ENCODE measurements at places on chromosomes 13 and 19.

DNA sequence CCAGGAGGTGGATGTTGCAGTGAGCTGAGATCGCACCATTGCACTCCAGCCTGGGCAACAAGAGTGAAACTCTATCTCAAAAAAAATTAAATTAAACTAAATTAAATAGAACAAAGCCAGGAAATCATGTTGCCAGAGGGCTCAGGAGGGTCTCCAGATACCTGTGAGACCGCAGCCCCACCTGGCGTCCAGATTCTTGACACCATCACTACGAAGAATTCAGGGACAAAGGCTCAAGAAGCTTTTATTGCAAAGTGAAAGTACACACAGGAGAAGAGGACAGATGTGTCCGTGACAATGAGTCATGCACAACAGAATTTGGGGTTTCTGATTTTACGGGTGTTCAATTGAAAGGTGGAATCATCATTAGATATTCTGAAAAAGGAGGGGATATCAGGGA is 76.6 kb downstream of the STOML3 start:
- no peak for DNase-seq

- DNase-seq = no peak
These were observed 1078.9 kb downstream of the SLITRK1 start for GRCh38 chr13:82803341-82803740.

GRCh38 chr13:110388108-110388943 is 81.2 kb downstream of the COL4A2 start:
- no peak for DNase-seq

DNA sequence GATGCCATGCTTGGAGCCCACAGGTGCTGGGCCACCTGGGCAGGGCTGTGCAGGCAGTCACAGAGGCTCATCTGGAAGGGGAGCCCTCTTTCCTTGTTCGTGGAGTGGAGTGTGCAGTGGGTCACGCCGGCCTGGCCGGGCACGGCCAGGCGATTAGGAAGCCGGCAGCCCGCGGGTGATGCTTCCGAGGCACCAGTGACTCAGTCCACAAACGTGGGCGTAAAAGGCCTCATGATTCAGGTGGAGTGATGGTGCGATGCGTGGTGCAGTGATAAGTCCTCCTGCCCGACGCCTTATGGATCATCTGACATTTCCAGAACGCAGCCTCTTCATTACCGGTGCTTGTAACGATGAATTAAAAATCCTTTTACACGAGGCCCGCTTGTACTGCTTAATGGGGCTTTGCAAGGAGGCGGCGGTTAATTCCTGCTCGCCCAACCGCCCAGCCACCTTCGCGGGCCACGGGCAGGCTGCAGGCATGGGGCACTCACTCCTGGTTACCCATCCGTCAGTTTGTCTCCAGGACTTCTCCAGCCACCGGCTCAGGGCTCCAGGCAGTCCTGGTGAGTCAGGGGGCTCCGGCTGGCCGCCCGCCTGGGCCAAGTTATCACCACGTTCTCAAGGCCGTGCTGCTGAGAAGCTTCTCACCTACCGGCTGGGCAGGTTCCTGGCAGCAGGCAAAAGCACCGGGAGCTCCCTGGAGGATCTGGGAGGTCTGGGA is 172.4 kb downstream of the KDM4B start:
- no peak for DNase-seq

- no peak for DNase-seq
These were observed 47.8 kb upstream of the KPNA3 start for GRCh38 chr13:49840266-49840665.

DNA sequence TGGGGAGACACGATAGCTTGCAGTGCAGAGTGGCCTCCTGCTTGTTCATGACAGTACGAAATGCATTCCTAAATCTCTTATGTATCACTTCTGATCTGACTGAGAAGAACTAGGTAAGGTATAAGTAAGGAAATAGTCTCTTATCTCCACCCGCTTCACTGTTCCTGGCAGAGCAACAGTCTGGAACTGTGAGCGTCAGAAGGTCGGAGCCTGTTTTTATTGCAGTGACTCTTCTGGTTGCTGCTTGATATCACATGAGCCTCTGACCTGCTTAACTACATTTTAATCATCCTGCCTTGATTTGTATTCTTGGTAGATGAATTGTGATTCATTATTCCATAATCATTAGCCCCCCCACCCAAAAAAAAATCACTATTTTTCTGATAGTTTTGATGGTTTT is 69.0 kb downstream of the COL4A2 start:
- no peak for DNase-seq

- DNase-seq = no peak
These were observed 114.8 kb downstream of the KATNAL1 start for GRCh38 chr13:30192320-30193093.

DNA sequence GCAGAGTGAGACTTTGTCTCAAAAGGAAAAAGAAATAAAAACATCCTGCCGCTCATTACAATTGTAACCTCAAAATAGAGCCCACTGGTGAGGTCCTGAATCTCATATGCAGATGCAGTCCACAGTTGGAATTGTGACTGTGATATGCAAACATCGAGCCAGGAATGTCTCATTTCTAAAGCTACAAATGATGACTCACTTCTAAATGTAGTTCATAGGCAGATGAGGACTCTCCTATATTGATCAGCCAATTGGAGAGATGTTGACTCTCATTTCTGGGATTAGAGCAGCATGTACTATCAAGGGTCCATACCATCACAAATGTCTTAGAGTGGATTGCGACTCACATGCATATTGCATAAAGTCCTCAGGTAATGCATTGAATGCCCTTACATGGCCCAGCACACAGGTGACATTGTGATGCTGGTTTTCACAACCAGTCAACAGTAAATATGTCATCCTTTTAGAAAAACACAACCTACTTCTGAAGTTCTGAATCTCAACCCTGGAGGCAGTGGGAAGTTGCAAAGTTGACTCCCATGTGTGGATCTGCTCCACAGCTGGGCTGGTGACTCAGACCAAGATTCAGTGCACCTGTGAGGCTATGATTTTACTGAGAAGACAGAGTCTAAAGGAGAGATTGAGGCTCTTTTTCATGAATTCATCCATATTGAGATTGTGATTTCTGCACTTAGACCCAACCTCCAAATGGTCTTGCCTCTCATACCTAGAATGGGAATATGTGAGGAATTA is 16.9 kb upstream of the ZNF254 start:
- no peak for DNase-seq

- DNase-seq = no peak
These were observed 472.4 kb downstream of the DCT start for GRCh38 chr13:94007072-94007471.

GRCh38 chr19:10095948-10096614 is 6.4 kb downstream of the ANGPTL6 start:
- DNase-seq = peak; percentile 97

DNA sequence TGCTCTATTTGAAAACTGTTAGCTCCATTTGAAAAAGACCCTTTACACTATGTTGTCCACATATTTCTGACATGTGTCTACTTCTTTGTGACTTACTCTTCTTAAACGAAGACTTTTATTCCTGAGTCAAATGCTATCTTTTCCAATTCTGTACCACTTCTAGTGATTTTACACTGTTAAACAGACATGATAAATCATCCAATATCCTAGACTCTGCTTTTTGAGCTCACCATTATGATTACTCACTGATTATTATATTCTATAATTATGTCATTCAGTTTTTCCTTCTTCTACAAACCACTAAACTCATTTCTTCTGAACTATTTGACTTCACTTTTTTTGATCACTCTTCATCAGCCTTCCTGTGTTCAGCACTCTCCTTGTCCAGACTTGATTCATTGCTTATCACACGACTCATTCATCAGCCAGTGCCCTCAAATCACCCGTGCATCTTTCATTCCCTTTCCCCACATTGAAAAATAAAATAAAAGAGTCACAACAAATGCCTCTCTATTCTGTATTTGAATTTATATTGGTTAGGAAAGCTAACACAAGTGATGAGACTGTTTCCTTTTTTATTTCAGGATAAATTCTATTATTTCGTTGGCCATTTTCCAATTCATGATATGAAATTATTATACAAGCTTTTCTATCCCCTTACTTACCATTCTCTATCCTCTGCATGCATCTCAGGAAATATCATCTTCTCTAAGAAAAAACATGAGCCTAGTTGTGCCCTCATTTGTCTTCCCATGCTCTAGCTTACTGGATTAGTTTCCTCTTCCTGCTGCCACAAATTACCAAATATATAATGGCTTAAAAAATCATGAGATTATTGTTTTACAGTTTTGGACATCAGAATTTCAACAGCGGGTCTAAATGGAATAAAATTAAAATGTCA is 1482.1 kb upstream of the MIR17HG start:
- DNase-seq = no peak

DNA sequence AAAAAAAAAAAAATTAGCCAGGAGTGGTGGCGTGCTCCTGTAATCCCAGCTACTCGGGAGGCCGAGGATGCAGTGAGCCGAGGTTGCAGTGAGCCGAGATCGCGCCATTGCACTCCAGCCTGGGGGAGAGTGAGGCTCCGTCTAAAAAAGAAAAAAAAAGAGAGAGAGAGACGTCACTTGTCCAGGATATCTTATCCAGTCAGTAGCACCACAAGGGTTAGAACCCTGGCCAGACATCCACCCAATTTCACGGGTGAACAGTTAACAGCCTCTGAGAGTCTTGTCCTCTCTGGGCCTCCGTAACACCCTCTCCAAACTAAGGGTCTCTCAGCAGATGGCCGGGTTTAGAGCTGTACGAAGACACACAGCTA is 917 bp upstream of the CLPTM1 start:
- DNase-seq = no peak

DNA sequence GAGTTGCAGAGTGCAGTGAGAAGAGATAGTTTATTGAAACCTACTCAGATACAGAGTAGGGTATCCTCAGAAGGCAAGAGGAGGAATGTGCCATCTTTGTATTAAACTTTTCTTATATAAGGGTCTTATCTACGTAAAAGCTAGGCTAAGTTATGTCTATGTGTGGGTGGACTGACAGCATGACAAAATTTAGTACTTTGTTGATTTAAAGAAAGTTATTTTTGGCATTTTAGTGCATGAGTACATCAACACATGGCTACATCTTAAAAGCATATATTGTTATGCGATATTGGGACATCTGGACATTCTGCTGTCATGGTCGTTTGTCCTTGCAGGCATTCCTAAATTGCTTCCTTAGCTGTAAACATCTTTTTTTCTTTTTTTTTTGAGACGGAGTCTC is 19.0 kb upstream of the ATP8A2 start:
- no peak for DNase-seq

DNA sequence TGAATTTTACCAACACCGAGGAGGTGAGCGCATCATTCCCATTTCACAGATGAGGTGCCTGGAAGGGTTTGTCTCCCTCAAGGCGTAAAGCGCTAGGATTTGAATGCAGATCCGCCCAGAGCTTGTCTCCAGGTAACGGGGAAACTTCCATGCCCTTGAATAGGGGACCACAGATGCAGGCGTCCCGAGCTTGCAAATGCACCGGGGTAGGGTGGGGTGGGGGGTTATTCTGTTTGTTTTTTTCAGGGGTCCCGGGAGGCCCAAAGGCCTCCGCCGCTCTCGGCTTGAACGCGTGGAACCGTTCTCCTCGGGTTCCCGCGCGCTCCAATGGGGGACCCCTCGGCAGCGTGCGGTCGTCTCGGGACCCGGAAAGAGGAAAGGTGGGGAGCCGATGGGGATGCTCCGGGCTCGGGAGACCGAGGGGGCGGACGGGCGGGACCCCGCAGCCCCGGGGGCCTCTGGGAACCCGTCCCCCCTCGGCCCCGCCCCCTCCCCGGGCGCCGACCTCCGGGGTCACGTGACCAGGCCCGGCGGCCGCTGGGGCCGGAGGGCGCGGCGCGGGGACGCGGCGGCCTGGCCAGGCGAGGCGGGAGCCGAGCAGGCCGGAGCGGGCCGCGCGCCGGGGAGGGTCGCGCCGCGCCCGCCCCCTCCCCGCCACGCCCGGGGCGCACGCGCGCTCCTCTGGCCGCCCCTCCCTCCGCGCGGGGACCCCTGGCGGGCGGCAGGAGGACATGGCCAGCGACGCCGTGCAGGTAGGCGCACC is at the start of gene PKN1:
Gene PKN1 (plus strand): TSS at position 516 of the 763 bp plus-strand sequence. CDS start 216 bp downstream, at position 732.
- no peak for DNase-seq

GRCh38 chr13:40187324-40187795 is 479.1 kb downstream of the FOXO1 start:
- no peak for DNase-seq

DNA sequence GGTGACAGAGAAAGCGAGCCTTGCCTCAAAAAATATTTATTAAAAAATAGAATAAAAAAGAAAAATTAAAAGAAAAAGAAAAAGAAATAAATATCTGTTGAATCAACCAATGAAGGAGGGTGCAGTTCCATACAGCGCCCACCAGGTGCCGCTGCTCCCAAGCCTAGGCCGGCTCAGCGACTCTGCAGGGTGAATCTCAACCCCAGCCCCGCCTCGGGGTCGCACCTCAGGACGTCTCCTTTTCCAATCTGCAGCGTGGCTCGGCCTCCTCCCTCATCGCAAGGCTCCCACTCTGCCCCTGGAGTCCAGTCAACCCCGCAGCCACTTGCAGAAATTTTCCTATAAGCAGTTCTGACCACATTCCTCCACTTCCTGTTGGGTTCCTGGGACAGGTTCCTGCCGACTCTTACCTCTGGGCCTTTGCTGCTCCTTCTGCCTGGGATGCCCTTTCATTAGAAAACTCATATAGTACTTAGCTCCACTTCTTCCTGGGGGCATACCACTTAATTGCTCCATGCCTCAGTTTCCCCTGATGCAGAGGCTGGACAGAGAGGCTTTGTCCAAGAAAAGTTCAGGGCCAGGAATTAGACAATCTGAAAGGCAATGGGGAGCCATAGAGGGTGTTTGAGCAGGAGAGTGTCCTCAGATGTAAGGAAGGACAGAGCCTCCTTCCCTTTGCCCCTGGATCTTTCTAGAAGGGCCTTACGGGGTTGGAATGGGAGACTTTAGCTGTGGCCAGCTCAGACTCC is 24.3 kb downstream of the NFILZ start:
- peak; percentile 61 for DNase-seq

DNA sequence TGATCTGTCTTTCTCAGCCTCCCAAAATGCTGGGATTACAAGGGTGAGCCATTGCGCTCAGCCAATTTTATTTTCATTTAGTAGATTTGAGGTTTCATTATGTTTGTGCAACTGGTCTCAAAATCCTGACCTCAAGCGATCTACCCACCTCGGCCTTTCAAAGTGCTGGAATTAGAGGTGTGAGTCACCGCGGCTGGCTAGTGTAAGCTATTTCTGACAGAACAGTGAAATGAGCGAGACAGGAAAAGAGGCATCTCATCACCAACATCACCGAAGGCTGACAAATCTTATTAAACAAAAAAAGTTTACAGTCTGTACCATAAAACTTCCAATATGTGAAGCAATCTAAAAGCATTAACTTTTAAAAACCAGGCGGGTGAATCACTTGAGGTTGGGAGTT is 12.2 kb upstream of the ZNF888 start:
- DNase-seq = no peak

DNA sequence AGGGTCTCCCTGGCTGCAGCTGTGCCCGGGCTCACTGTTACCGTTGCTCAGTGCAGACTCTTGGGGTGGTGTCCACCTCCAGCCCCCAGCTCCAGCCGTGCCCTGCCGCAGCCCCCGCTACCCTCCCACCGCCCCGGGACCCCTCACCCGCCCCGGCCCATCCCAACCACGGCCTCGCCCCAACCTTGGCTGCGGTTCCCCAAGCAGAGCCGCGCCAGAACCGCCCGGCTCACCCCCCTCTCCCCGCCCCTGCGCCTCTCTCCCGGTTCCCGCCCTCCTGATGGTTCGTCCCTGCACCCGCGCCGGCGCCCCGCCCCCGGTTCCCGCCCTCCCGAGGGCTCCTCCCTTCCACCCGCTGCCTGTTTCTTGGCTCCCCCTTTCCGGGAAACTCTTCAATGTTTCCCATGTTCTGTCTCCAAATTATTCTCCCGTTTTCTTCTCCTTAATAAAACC is 40.3 kb downstream of the ANKRD10 start:
- DNase-seq = peak; percentile 80

- DNase-seq = no peak
These were observed 146.8 kb downstream of the IER2 start for GRCh38 chr19:13297023-13297422.

- DNase-seq = no peak
These were observed 10.4 kb downstream of the MAP2K2 start for GRCh38 chr19:4113398-4114088.
